ENCODE measurements at places on chromosomes 2 and 18.

- no peak for DNase-seq
Observed at GRCh38 chr18:25786758-25787157, 303.7 kb downstream of the SS18 start.

DNA sequence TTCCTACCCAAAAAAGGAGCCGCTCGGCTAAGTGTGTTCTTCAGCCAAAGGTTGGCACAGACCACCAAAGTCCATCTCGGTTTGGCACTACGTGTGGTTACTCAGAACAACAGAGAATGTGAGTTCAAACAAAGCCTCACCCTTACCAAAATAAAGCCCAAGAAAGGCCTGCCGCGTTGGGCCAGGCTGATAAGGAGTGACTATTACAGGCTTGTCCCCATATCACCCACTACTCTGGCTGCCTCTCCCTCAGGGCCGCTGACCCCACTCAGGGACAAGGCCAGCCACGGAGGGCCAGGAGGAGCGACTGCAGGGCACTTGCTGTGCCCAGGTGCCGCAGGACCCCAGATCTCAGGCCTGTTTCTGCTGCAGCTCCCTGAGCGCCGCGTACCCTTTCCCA, 13.8 kb downstream of the HS1BP3 start:
- no peak for DNase-seq

DNA sequence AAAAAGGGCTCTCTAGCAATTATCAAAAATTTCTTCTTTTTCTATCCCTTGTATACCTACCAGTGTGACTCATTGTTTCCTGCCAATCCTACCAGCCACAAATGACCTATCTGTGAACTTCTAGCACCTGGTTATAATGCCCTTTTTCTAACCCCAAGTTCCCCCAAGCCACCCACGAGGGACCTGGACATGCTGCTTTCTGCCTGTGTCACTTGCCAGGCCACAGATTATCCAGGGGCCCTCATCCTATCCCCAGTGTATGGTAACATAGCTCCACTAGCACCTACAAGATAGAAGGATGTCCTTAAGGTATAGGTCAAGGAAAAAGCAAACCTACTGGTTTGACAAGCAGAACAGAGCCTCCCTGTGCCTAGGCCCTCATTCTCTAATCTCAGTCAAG, 26.8 kb downstream of the AAK1 start:
- DNase-seq = peak; percentile 25

- no peak for DNase-seq
Observed at GRCh38 chr2:43157506-43158246, 68.7 kb downstream of the ZFP36L2 start.

DNA sequence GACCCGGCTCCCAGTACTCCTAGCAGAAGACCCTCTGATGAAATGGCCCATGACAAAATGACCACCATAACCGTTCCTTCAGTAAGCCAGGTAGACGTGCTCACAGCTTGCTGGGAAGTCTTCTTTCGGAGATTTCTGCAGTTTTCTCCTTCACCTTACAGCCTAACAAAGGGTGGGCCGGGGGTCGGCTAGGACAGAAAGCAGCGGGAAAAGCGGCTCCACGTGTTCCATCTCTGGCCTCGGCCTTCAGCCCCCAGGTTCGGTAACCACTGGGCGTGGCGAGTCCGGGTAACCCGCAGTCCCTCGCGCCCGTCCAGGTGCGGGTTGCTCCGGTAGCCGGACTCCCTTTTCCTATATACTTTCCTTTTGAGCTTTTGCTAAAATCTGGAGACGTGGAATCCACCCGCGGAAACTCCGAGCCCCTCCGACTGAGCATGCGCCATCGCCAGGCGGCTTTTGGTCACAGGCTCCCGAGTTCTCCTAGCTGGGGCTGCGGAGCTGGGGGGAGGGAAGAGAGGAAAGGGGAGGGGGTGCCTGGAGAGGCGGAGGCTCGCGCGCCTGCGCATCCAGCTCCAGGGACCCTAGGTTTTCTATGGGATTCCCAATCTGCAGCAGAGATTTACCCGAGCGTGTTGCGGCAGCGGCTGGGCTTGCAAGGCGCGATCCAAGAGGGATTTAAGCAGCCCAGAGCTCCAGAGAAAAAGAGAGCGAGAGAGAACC, at the start of gene VSNL1:
Gene VSNL1 (plus strand): TSS at position 604 of the 720 bp plus-strand sequence. CDS start 51,379 bp downstream, outside the sequence.
- DNase-seq = no peak

GRCh38 chr2:143410082-143410897, 281.1 kb downstream of the ARHGAP15 start:
- no peak for DNase-seq

- DNase-seq = no peak
Observed at GRCh38 chr2:232386490-232386739, 7.9 kb downstream of the ALPP start.

DNA sequence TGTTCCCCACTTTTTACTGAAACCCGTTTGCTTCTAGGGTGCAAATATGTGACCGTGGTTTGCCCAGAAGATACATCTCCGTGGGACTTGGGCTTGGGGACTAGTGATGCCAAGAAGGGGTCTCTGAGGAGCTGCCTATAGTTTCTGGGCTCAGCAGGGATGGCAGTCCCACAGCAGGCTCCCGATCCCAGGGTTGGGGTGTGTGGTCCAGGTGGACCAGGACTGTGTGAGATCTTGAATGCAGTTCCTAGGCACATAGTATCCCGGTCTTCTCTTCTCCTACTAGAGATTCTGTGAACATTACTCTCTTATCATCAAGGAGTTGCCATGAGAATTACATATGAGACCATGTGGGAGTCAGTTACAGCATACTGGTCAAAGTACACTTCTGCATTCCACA, 435.8 kb upstream of the SPRED2 start:
- DNase-seq = no peak

- no peak for DNase-seq
Observed at GRCh38 chr18:78582898-78583738, 396.5 kb upstream of the SALL3 start.

DNA sequence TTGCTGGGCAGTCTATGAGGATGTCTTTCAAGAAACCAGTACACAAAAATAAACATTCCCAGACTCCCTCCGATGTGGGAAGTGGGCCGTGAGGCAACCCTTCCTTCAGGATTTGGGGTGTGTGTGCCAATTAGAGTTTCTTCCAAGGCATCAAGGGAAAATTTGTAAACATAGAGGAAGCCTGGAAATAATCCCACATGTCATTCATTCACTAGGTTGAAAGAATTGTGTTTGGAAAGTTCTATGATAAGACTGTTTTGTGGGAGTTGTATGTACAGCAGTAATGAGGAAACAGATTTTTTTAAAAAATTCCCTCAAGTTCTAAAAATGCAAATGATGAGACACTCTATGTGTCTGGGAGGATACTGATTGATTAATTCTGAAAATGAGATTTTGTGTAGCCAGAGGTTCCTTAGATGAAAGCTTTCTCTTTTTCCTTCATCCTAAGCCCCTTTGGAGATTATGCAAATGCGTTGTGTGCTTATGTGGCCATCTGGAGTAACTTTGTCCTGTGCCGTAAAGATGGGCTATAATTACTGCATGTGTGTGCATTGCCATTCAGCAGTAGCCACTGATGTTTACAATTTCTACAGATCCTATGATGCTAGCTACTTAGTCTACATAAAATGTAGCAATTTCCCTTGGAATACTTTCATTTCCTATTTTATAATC, 107.8 kb upstream of the TPO start:
- DNase-seq = no peak

DNA sequence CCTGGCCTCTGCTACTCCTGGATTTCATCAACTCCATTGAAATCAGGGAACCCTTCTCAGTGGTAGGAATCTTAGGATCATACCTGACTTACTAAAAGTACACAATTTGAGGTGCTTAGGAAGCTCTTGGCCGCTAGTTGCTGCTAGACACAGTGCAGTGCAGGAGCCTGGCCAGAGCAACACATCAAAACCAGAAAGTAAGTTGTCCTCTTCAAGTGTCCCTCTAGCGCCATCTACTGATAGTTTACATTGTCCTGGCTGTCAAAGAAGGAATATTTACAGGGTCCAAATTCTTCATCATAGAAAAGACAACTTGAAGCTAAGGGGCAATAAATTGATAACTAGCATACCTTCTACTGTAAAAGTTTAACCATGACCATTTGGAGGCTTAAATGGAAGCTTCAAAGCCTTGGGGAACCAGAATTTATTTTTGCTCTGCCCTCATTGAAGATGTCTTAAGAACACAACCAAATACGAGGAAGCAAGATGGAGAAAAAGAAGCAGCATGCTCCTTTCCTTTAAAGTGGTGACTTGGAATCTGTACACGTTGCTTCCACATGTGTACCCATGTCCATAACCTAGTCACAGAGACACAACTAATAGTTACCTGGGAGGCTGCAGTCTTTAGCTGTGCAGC, 889.1 kb upstream of the GCFC2 start:
- DNase-seq = no peak

- DNase-seq = peak; percentile 63
Observed at GRCh38 chr2:43225093-43225787, 1.2 kb downstream of the ZFP36L2 start.

DNA sequence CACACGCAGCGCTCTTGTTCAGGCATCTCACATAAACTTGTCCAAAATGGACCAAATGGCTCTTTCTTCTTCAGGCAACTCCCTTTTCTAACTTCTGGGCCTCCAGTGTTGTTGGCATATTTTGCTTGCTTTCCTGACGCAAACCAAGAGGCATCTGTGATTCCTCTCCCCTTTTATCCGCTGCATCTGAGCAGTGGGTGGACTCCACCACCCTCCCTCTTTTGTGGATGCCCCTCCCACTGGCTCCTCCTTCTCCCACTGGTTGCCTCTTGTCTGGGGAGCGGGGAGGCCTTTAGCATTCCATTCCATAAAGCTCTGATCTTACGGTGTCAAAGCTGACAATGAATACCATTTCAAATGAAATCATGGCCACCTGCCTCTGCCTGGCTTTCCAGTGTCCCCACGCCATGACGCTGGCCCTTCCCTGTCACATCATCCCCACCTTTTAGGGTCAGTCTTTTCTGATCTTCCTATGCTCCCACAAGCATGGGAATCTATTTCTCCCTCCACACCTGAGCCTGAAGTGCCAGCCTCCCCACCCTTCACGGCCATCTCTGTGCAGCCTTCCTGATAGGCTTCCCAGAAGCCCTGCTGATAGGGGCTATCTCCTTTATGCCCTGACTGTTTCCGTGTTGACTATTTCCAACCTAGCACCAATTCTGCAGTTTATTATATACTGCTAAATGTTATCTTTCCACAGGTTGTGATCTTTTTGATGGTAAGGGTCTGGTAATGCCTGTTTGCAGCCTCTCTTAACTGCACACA, 51.5 kb downstream of the RPL37A start:
- DNase-seq = no peak

DNA sequence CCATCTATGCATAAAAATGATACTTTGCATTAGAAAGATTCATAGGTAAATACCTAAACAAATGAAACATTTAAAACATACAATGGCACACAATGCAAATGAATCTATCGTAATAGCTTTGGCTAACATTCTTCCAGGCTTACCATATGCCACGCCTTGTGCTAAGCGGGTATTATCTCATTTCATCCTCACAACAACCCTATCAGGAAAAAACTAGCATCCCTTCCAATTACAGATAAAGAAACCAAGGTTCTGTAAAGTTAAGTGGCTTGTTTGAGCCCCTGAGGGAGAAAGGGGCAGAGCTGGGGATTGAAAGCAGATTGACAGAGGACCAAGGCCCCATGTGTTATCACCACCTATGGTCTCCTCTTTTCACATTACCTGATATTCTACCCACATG, 145.4 kb upstream of the ETAA1 start:
- no peak for DNase-seq

DNA sequence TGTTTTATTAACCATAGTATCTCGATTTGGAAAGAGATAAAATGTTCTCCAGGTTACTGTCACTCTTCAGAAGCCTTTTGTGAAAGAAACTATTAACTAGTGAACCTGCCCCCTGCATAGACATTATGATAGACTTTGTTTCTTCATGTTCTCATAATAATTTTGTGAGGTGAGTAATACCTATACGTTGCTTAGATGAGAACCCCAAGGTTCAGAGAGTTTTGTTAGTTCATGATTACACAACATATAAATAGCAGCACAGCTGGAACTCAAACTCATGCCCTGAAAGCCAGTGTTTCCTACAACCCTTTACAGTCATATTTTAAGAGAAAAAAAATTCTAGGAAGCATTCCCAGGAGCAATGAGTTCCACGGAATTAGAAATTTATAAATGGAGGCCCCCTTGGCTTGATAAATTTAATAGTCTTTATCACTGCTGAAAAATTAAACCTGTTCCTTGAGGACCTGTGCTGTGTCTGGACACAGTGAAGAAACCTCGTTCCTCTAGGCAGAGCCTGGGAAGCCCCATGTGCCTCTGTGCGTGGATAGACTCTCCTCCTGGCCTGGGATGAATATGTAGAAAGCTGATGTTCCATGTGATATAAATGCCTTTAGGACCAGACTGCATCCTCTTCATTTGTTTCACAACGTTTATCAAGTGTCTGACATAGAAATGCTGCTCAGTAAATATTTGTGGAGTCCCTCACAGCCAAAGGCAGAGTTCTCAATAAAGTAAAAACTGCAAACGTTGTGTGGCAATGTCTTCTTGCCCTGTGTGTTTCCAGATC, 1257.0 kb upstream of the GYPC start:
- no peak for DNase-seq

- no peak for DNase-seq
Observed at GRCh38 chr2:120599072-120599471, 136.6 kb upstream of the GLI2 start.

- no peak for DNase-seq
Observed at GRCh38 chr2:230619491-230619890, 93.2 kb upstream of the CAB39 start.

- DNase-seq = no peak
Observed at GRCh38 chr2:164054651-164055050, 318.8 kb upstream of the FIGN start.

GRCh38 chr2:102296449-102296848, 14.9 kb upstream of the IL1RL1 start:
- no peak for DNase-seq

DNA sequence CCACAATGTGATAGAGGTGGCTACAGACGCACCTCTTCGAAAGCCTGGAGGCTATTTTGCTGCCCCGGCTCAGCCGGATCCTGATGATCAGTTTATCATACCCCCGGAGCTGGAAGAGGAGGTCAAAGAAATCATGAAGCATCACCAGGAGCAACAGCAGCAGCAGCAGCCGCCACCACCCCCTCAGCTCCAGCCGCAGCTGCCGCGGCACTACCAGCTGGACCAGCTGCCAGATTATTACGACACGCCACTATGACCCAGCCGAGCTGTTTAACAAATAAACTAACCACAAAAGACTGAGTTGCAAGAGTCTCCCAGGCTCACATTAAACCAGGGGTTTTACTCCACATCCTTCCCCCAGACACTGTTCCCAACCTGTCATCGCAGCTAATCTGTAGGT, 263.8 kb downstream of the PHLPP1 start:
- DNase-seq = no peak

GRCh38 chr2:234136461-234136860, 86.0 kb downstream of the SPP2 start:
- no peak for DNase-seq

DNA sequence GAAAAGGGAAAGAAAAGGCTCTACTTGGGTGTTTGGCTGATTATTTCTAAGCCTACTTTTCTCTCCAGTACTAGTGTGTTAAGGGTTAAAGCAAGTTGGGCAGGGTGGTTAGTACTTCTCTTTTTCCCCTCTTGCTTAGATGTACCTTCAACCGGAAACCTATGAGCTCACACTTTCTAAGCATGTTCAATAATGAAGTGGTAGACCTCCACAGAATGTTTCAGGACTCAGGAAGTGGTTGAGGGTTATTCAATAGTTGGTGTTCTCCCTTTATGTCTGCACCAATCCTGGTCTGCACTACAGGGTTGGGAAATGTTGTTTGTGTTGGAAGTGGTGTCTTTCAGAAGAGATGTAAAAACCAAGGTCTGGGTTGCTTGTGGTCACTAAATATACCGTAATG, 137.1 kb downstream of the ZEB2 start:
- DNase-seq = no peak

GRCh38 chr18:74493689-74494088, 2.5 kb upstream of the CNDP2 start:
- DNase-seq = peak; percentile 60

All from activated CD4-positive, alpha-beta T cell treated with anti-CD3 and anti-CD28 coated beads, Interleukin-2, amount 50 U/mL, for 1 hour (primary cell).